COLO829 (cell line): ENCODE measurements at places on chromosomes 2 and 18.

DNA sequence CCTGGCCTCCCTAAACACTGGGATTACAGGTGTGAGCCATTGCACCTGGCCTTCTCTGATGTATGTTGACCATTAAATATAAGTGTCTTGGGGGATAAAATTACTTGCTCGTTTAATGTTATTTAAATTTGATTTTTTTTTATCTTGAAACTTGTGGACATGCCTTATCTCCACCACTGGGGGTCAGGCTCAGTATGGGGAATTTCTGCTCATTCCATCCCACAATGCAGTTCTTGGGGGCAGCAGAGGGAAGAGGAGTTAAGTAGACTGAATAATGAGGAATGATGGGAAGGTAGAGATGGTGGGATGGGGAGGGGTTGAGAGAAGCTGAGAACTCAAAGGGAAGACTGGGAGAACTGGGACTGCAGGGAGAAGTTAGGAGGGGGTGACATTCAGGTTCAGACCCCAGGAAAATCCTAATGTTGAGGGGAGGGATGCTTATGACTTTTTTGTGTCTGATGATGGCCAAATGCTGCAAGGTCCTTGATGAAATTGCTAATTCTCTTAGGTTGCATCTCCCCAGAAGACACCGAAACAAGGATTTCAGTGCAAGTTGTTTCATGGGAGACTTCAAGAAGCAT lies 174.2 kb downstream of the MIB1 start:
- peak; percentile 38 for DNase-seq

DNA sequence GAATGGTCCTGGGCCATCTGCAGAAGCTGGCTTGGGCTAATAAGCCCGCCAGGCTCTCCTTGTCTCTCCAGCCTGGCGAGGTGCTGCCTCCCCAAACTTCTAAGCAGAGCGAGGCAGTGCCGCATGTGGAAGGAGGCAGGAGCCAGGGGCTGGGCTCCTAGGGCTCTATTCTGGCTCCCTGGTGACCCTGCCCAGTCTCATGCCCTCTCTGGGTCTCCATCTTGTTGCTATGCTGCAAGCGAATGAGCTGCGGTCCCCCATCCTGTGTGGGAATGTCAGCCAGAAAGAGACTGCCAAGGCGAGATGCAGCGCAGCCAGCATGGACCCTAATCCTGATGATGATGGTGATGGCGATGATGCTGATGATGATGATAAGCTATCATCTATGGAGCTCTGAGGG lies 48.7 kb downstream of the TNS1 start:
- no peak for DNase-seq

GRCh38 chr2:128187032-128187654 lies 96.1 kb downstream of the UGGT1 start:
- no peak for DNase-seq

DNA sequence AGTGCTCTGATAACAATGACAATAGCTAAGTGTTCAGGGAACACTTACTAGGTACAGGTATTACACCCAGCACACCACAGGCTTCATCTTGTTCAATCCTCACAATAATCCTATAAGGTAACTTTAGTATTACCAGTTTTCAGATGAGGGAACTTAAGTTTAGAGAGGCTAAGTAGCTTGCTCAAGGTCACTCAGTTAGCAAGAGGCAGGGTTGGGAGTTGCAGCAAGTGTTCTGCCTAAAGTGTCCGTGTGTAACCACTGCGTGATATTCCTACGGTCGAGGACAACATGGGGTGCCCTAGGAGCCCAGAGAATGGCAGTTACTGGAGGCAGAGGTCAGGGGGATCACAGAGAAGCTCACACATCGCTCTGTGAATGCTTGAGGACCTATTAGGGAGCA lies 30.2 kb upstream of the EGR4 start:
- DNase-seq: no peak

DNA sequence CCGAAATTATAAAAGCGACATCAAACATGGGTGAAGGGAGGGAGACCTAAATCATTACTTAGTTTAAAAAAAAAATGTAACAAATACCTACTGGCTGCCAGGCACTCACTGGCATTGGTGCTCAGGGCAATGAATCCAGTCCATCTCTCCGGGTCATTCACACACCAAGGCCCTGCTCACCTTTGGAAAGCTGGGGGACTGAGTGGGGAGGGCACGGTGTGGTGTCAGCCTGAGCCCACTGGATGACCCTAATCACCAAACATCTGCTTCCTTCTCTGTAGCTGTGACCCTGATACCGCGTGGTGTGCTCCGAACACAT lies 336 bp upstream of the DDX1 start:
- no peak for DNase-seq

DNA sequence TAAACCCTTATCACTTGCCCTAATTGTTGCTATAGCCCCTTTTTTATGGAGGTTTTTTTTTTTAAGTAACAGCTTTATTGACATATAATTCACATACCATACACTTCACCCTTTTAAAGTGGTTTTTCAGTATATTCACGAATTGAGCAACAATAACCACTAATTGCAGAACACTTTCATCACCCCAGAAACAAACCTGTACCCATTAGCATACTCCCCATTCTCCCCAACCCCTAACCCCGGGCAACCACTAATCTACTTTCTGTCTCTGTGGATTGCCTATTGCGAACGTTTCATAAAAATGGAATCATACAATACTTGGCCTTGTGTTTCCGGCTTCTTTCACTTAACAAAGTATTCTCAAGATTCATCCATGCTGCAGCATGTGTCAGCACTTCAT lies 213.6 kb downstream of the ATAD2B start:
- no peak for DNase-seq

- no peak for DNase-seq
Measured at GRCh38 chr2:20606198-20606597, 44.7 kb downstream of the HS1BP3 start.

- peak; percentile 51 for DNase-seq
Measured at GRCh38 chr2:72993147-72993932, 76.0 kb downstream of the EMX1 start.
